Activated CD8-positive, alpha-beta memory T cell treated with anti-CD3 and anti-CD28 coated beads for 48 hours (primary cell): ENCODE measurements at places on chromosomes 12 and 14.

- no peak for DNase-seq
Measured at GRCh38 chr12:33649992-33650391, 210.4 kb upstream of the SYT10 start.

GRCh38 chr14:74421981-74422380 is 4.0 kb downstream of the SYNDIG1L start:
- no peak for DNase-seq

DNA sequence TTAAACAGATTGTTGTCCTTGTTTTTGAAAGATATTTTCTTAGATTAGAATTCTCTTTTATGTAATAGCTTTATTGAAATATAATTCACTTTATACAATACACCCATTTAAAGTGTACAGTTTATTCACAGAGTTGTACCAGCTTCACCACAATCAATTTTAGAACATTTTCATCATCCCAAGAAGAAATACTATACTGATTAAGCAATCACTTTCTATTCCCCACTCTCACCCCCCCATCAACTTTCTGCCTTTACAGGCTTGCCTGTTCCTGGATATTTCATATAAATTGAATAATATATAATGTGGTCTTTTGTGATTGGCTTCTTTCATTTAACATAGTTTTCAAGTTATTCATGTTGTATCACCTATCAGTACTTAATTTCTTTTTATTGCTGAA is 44.4 kb downstream of the ARHGAP5 start:
- DNase-seq: no peak

DNA sequence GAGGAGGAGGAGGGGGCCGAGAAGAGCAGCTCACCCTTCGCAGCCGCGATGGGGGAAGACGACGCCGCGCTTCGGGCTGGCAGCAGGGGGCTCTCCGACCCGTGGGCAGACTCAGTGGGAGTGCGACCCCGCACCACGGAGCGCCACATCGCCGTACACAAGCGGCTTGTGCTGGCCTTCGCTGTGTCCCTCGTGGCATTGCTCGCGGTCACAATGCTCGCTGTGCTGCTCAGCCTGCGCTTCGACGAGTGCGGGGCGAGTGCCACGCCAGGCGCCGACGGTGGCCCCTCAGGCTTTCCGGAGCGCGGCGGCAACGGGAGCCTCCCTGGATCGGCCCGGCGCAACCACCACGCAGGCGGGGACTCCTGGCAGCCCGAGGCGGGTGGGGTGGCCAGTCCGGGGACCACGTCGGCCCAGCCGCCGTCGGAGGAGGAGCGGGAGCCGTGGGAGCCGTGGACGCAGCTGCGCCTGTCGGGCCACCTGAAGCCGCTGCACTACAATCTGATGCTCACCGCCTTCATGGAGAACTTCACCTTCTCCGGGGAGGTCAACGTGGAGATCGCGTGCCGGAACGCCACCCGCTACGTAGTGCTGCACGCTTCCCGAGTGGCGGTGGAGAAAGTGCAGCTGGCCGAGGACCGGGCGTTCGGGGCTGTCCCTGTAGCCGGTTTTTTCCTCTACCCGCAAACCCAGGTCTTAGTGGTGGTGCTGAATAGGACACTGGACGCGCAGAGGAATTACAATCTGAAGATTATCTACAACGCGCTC is 745 bp downstream of the TRHDE start:
- DNase-seq: no peak

- DNase-seq: no peak
Measured at GRCh38 chr14:89833120-89833532, 121.4 kb downstream of the EFCAB11 start.

DNA sequence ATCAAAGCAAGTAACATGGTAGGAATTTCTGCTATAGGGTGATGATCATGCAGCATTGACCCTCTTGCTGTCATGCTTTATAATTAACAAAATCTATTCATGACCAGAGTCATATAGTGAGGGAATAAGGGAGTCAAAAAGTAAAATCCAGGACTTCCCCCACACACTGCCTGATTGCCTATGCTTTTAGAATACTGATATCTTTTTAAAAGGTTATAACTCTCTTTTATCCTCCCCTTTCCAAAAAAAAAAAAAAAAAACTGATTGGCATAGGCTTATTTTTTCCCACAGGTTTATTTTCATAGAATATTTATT is 51.4 kb downstream of the ZFP36L1 start:
- no peak for DNase-seq

GRCh38 chr14:68561531-68562007 is 231.3 kb downstream of the ZFP36L1 start:
- no peak for DNase-seq

GRCh38 chr14:101857226-101857625 is 95.7 kb downstream of the PPP2R5C start:
- no peak for DNase-seq

DNA sequence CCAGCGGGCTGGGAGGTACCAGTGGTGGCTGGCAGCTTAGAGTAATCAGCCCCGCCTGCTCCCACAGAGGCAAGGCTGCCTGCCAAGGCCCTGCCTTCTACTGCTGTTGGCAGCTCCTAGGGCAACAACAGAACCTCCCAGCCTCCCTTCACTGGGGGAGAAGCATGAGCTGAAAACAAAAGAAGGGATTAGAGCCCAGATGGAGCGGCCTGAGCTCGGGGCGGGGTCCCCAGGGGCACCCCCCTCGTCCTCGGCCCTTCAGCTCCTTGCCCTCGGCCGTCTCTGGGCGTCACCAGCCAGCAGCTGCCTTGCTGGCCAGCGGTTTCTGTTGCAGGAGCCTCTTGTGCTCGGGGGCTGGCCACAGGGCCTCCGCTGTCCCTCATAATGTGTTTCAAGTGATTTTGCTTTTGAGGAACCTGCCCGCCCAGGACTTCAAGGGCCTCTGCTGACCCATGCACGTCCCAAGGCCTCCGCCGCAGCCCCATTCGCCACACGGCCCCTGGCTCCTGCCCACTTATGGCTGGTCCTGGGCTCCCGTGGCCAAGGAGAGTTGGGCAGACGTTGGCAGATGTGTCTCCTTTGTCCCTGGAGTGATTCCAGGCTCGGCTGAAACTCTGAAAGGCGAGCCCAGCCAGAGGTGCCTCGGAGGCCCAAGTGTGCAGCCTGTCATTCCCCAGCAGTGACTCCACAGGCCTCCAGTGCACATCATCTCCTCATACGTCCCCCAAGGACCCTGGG is 49.7 kb downstream of the PSMA6 start:
- DNase-seq: no peak

DNA sequence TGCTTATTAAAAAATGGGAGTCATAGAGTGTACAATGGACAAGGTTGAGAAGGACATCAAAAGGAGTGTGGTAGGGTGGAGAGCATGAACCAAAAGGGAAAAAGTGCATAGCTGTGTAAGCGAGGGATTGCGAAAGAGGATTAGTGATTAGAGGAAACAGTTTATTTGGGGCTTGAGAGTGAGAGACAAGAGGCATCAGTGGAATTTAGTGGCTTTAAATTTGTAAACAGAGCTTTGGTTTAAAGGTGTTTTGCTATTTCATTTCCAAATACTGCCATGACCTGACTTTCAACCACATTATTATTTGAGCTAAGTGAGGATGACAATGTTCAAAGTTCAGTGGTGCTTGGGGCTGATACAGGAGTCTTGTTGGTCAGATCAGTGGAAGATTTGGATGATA is 53.4 kb downstream of the SLC16A7 start:
- DNase-seq: no peak

- no peak for DNase-seq
Measured at GRCh38 chr14:77097006-77097699, 905 bp upstream of the CIPC start.

GRCh38 chr14:79570648-79571047 is 640.7 kb downstream of the DIO2 start:
- DNase-seq: no peak

DNA sequence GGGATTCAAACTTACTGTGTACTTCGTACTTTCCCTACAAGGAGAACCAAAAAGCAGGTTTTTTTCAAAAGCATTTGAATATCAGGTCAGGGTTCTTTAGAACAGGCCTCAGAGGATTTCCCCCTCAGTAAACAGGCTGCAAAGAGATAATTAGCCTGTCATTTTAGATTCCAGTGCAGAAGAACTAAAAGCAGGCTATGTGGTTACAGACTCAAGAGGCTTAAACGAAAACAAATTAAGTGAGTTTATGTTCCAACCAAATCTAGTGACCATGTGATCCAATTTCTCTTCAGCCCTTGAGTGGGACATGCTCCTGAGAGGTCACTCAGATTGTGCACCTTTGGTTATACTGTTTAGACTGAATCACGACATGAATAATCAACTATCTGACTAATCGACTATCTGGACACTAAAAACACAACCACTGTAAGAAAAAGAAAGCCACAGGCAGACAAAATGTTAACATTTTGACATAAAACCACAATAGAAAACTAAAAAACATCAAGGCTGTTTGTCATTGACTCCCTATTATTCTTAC is 4.5 kb downstream of the TMED8 start:
- no peak for DNase-seq

DNA sequence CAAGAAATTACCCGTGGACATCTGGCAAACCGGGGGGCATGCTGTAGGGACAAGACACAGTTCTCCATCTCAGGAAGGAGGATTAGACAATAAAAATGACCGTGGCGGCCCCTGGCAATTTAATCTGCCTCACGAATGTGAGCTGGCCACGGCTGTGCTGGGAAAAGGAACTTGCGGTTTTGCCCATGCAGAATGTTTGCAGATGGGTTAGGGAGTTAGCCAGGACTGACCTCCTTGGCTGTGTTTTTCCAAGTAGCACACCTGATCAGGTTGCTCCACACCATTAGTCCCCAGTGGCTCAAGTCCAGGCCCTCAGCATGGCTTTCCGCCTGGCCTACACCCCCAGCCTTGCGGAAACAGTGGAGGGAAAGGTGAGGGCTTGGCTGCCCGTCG is 20.8 kb downstream of the TPCN1 start:
- DNase-seq: no peak

GRCh38 chr12:113867258-113867657 is 98.9 kb downstream of the RBM19 start:
- DNase-seq: no peak

DNA sequence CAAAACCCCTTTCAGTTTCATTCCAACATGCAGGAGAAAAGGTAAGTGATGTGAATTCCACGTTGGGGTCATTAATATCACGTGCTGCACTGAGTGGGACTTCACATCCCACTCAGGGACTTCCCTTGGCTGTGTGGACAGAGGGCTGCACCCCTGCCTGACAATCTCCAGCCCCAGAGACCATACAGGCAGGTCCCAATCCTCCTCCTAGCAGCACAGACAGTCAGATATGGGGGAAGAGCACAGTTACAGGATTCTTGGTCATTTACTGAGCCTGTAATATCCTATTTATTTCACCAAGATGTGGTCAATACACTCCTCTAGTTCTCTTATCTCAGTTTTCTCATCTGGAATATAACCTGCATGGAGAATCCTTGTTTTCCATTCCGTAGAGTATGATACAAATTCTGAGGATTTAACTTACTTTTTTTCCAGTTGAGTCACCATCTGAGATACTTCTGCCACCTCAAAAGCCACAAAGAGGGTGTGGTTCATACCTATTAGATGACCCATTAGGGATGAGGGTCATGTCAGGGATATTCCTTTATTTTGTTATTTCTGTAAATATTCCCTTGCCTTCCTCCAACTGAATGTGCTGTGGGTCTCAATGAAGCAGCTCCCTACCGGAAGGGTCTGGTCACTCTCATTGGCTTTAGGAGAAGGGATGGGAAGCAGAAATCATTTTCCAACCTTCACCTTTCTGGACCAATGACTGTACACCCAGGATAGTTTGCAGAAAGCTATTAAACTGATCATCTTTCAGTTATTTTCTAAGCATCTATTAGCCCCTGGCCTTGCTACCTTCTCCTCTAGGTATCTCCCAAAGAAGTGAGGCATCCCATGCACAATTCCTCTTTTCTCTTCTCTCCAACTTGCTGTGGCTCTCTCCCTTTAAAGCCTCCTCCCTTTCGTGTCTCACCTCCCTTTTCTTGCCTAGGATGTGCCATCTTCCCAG is 43.0 kb upstream of the NTF3 start:
- DNase-seq: no peak

GRCh38 chr14:91350813-91351511 is 66.7 kb downstream of the CCDC88C start:
- no peak for DNase-seq

DNA sequence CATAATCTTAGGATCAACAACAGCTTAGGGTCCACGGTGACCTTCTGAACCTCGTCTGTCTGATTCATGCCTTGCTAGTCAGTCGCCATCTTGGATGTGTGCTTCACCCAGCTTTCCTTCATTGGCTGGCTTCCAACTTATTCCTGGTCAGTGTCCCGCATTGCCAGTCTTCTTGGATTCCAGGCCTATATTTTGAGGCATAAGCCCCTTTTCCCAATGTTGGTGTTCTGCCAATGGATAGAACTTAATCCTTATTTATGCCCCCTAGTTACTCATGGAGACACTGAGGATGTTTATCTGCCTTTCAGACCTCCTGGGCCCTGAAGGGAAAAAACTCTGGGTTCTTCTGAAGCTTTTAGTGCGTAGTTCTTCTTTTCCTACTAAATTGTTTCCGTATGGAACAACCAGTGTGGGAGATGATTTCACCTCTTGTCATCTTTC is 5.8 kb downstream of the JDP2 start:
- DNase-seq: no peak
